Stimulated activated CD8-positive, alpha-beta memory T cell treated with anti-CD3 and anti-CD28 coated beads, Interleukin-4, amount 100 ng/mL, for 48 hours (primary cell): ENCODE measurements at places on chromosomes 3 and 15.

DNA sequence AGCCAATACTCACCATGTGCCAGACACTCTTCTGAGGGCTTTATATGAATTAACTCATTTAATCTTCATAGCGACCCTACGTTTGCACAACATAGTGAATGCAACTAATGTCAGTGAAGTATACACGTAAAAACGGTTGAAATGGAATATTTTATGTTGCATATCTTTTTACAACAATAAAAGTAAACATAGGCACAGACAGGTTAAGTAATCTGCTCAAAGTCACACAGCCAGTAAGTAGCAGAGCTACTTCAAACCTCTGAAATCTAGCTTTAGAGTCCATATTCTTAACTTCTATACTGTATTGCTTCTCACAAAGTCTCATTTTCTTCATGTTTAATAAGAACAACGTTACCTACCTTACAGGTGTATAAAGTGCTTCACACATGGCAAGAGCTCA, 1.6 kb downstream of the SEC11A start:
- no peak for DNase-seq

- no peak for DNase-seq
Measured at GRCh38 chr15:100899601-100900000, 19.6 kb upstream of the LRRK1 start.

GRCh38 chr3:13580256-13581023, 31.5 kb downstream of the FBLN2 start:
- no peak for DNase-seq

- no peak for DNase-seq
Measured at GRCh38 chr15:47811172-47811571, 93.9 kb downstream of the SEMA6D start.

- no peak for DNase-seq
Measured at GRCh38 chr15:98568382-98569017, 79.8 kb upstream of the IGF1R start.
